Activated CD8-positive, alpha-beta memory T cell treated with anti-CD3 and anti-CD28 coated beads, Interleukin-2, amount 50 U/mL, for 4 hours (primary cell): ENCODE measurements at places on chromosomes 6 and 20.

DNA sequence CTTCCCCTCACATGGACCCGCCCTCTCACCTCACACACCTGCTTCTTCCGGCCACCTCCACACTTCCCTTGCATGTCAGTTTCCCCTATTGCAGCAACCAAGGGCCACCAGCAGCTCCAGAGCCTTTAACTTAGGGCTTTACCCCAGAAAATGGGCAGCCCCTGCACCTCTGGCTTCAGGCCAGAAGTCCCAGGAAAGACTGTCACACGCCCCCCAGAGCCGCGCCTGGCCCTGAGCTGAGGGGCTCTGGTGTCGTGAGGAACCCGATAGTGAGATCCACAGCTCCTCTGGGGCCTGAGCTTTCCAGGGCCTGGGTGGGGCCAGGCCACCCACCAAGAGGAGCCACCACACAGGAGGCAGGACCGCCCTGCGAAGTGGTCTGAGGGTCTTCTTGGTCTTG is 182.4 kb downstream of the DLL1 start:
- no peak for DNase-seq

- DNase-seq: no peak
Measured at GRCh38 chr6:153340568-153340967, 209.5 kb upstream of the RGS17 start.

DNA sequence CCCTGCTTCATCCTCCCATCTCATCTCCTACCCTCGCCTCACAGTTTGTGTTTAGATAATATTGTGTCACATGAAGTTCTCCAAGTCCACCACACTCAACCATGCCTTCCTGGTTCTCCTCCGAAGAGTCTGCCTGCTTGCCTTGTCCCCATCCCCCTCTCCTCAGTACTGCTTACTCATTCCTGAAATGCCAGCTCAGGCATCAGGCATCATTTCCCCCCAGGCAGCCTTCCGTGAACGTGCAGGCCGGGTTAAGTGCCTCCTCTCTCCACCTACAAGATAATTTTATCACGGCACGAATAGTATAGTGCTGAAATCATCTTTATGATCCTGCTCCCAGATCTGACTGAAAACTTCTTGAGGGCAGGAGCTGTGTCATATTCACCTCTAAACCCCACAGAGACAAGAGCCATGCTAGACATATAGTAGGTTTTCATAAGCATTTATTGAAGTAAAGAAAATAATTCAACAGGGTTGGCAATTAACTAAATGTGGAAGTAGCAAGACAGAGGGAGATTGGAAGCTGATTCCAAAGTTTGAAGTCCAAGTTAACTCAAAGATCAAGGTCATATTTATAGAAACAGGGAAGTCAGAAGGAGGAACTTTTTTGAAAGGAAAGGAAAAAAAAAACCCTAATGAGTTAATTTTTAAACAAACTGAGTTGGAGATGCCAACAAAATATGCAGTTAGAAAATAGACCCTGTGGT is 48.7 kb upstream of the BMP2 start:
- DNase-seq: no peak

- no peak for DNase-seq
Measured at GRCh38 chr20:33408716-33409654, 7.7 kb upstream of the CDK5RAP1 start.

GRCh38 chr6:125843593-125843992 is 52.8 kb downstream of the NCOA7 start:
- DNase-seq: no peak

DNA sequence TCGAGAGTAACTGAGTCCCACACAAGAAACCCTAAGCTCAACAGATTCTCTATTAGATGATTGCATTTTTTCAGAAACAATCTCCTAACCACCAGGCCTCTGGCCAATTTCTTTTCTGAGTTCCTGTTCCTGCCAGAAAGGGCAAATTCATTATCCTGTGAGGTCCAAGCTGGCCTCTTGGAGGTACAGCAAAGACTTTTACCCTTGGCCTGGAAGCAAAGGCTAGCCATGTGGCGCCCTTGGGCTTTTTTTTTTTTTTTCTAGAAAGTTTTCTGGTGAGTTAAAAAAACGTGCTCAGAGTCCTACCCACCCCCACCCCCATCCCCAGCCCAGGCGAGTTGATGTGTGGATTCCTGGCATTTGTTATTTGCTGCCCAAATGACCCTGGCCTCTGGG is 59.0 kb upstream of the EEF1A1 start:
- DNase-seq: no peak

- no peak for DNase-seq
Measured at GRCh38 chr6:166463359-166464067, 80.8 kb upstream of the MPC1 start.

DNA sequence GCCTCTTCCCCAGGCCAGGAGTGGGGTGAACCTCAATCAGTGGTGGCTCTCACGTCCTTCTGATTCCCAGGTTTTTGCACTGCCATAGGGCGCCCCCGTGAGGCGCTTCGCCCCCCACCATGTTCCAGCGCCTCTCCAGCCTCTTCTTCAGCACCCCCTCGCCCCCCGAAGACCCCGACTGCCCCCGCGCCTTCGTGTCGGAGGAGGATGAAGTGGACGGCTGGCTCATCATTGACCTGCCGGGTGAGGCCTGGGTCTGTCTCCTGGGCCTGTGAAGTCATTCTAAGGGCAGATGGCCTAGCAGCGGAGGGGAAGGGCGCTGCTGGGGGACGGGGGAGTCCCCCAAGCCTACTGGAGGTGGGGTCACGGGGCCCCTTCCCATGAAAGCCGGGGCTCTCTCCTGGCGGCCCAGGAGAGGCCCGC is 4.5 kb downstream of the TP53INP2 start:
- peak; percentile 65 for DNase-seq

GRCh38 chr6:39430871-39431523 is 108.5 kb upstream of the KCNK16 start:
- DNase-seq: no peak

DNA sequence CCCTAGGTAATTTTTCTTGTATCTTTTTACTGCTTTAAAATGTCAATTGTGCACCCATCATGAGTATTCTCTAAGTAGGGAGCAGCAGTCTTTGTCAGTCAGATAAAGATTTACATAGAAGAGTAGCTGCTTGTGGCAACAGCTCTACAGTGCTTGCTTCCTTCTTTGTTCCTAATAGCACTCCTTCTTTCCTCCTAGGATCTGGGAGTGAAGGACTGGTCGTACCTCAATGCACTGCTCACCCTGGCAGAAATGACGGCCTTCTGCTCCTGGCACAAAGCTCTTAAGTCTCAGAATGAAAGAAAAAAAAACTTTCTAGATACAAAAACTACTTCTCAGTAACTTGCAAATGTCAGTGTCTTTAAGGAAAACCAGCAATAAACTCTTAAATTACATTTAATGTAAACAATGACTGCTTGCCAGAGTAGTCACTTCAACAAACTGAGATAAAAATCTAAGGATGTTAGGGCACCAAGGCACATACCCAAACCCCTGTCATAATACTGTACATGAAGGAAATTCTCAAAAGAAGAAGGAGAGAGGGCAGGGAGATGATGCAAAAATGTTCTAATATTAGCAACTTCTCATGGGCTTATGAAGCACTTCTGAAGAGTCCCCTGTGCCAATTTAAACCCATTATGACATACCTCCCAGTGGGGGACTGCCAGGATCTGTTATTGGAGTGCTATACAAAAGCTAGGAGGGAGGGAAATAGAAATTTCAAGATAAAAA is 34.0 kb downstream of the NCOA6 start:
- no peak for DNase-seq

DNA sequence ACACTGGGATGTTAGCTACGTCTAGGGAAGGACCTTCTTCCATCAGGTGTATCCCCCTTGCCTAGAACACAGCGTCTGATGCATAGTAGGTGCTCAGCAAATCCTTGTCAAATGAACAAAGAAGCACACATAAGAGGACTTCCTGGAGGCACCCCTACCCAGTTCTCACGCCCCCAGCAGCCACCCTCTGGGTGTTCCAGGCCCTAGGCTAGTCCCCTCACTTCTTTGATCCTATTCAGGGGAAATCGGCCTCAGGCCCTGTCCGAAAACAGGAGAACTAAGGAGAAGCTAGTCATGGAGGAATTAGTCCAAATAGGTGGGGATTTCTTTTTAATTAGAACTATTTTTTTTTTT is 84.7 kb upstream of the SIRPA start:
- DNase-seq: no peak
